ENCODE measurements at places on chromosomes 13 and 19.

DNA sequence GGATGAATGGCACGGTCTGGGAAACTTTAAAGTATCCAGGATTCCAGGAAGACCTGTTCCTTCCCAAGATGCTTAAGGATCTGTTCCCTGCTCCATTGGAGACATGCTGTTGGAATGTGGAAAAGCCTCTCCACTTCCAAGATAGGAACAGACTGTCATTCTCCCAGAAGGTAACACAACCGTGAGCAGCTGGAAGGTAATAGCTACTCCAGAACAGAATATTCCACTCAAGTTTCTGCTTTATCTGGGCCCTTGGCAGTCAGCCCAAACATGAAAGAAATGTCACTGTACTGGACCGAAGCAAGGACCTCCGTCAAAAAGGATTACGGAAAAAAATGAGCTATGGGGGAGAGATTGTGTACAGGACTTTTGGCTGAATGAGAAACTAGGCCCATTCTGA lies 420.9 kb upstream of the NBEA start:
- DNase-seq, result no peak

GRCh38 chr13:50444726-50445125 lies 398.8 kb downstream of the DLEU7 start:
- no peak for DNase-seq

- no peak for DNase-seq
Measured at GRCh38 chr13:114112826-114113322, 19.5 kb downstream of the RASA3 start.

DNA sequence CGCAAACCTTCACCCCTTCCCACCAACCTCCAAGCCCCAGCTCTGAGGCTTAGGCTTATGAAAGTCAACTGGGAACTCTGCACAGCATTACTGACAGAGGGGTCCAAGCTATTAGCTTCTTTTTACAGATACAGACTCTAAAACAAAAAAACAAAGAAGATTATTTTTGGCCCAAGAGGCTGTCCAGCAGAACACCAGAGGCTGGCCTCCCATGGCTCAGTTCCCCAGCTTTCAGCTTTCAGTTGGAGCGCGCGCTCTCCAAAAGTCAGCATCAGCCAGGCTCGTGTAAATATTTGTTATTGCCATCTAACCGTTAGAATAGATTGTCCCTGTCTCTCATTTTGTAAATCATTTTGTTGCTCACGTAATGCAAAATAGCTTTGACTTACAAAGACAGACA lies 58.4 kb downstream of the ZIC5 start:
- DNase-seq, result no peak

DNA sequence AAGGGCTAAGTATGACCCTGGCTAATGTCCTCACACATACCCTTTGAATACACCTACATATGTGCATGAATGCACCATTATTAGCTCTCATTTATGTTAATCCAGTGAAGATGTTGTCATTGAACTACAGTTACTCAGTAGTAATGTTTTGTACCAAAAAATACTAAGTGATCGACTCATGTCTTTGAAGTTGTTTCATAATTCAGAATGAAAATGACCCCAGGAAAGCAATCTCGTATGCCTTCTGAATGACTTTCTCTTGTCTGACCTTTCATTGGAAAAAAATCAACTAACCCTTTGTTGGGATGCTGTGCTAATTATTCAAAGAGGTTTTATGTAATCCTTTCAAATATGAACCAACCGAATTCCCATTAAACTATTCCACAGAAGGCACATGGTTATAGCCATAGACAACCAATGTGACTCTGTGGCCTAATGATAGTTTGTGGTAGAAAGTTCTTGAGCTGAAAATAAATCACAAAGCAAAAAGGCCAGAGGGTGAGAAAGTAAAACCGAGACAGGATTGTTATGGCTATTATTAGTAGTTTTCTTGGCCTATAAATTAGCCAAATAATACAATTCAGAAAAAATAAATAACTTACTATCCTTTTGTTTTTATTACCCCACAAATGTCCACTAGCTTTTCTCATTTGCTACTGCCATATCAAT lies 86.8 kb upstream of the STARD13 start:
- DNase-seq, result no peak

- DNase-seq, result no peak
Measured at GRCh38 chr13:92390217-92390616, 836.4 kb upstream of the GPC6 start.

DNA sequence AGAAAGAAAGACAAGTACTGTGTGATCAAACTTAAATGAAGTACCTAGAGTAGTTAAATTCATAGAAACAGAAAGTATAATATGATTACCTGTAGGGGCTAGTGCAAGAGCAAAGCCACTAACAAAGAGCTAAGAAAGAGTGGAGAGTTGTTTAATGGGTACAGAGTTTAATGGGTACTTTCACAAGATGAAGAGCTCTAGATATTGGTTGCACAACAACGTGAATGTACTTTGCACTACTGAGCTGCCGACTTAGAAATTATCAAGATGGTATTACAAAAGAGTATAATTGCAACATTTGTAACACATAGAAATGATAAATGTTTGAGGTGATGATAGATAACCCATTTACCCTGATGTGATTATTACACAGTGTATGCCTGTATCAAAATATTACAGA lies 140.3 kb upstream of the GPC6 start:
- no peak for DNase-seq

All from activated CD4-positive, CD25-positive, alpha-beta regulatory T cell (primary cell).